ENCODE measurements at places on chromosomes 6 and 20.

DNA sequence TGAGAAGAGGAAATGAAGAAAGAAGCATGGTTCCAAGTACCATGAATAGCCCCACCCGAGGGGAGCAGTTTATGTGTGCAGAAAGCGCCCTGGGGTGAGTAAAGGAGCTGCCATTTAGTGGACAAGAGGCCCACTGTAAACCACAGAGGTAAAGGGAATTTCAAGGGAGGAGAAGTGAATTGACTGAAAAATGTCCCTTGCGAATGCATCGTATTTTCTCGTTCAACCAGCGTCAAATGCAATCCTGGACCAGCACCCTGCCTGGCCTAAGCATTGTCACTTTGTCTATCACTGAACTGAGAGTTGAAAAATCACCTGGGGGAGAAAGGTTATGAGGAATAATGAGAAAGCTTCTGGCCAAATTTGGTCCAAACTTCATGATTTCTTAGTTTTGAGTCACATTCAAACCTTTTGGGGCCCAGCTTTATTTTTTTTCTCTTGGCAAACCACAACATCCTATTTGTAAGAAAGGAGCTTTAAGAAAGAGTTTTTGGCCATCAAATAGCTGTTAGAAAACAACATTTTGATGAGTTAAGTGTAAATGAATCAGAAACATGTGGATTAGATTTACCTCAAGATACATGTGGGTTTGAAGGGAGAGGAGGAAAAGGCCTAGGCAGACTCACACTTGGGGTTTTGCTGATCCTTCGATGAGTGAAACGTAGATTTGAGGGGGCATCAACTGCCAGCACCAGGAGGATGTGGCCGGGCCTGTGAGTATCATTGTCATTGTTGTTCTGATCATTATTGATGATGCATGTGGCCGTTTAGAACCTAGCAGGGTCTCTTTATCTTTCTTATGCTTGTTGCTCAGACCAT, 214.0 kb downstream of the CLIC5 start:
- DNase-seq, result no peak

DNA sequence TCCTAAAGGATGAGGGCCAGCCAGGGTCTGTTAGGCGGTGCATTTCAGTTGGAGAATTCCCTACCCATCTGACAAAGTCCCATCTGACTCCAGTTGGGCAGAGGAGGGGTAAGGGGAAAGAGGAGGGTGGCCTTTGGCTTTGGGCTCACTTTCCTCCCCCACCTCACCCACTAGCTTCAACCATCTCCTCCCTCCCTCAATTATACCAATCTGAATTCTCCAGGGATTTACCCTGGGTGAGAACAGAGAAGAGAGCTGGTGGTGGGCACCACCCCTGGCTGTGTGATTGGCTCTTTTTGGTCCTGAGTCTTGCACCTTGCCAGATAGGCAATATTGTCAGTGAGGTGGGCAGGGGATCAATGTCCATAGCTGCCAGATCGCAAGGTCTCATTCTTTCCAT, 3.2 kb downstream of the HMGA1 start:
- no peak for DNase-seq

- DNase-seq, result no peak
Observed at GRCh38 chr6:31111712-31112111, 663 bp downstream of the C6orf15 start.

DNA sequence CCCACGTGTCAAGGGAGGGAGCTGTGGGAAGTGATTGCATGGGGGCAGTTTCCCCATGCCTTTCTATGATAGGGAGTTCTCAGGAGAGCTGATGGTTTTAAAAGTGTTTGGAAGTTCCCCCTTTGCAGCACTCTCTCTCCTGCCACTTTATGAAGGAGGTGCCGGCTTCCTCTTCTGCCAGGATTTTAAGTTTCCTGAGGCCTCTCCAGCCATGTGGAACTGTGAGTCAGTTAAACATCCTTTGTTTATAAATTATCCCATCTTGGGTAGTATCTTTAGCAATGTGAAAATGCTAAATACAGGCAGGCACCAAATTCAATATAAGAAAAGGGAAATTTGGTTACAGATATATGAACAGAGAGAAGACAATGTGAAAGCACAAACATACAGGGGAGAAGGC, 96.4 kb upstream of the EPHA7 start:
- DNase-seq, result no peak

- DNase-seq, result no peak
Observed at GRCh38 chr6:131854803-131855202, 47.0 kb downstream of the ENPP1 start.

- DNase-seq, result no peak
Observed at GRCh38 chr6:90859612-90860011, 272.7 kb upstream of the MAP3K7 start.

GRCh38 chr6:152301021-152301764, 336.0 kb downstream of the SYNE1 start:
- no peak for DNase-seq

- DNase-seq, result no peak
Observed at GRCh38 chr6:93915961-93916360, 496.6 kb upstream of the EPHA7 start.

GRCh38 chr20:21184819-21185218, 58.9 kb downstream of the KIZ start:
- no peak for DNase-seq

DNA sequence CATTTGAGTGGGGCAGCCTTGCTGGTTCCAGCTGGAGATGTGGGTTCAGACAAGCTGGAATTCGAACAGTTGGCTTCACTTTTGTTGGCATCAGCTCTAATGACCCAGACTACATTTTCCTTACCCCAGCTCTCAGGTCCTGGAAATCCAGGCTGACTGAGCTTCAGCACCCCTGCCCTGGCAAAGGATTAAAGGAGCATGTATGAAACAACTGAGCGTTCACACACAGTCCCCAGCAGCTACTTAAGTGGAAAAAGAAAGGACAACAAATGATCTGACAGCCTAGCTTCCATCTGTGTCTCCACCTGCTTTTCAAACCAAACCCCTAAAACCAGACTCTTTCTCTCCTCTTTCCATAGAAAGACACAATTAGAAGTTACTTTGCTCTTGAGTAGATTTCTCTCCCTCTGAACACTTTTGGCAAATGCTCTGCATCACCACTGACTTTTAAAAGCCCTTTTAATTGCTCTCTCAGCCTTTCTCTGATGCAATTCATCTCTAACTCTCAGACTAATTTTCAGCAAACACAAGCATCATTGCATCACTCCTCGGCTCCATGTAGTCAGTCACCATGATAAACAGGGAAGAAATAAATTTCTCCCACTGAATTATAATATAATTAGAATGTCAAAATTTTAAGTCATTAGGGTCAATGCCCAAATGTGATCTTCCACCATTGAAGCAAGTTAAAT, 28.1 kb downstream of the ROS1 start:
- DNase-seq, result no peak

- no peak for DNase-seq
Observed at GRCh38 chr20:59270380-59270779, 30.0 kb upstream of the EDN3 start.
